Muscle of leg (tissue), 16 donors: ENCODE measurements at places on chromosomes 2 and 18.

GRCh38 chr2:194116861-194117260, 1540.2 kb upstream of the SLC39A10 start:
- DNase-seq, result no peak

DNA sequence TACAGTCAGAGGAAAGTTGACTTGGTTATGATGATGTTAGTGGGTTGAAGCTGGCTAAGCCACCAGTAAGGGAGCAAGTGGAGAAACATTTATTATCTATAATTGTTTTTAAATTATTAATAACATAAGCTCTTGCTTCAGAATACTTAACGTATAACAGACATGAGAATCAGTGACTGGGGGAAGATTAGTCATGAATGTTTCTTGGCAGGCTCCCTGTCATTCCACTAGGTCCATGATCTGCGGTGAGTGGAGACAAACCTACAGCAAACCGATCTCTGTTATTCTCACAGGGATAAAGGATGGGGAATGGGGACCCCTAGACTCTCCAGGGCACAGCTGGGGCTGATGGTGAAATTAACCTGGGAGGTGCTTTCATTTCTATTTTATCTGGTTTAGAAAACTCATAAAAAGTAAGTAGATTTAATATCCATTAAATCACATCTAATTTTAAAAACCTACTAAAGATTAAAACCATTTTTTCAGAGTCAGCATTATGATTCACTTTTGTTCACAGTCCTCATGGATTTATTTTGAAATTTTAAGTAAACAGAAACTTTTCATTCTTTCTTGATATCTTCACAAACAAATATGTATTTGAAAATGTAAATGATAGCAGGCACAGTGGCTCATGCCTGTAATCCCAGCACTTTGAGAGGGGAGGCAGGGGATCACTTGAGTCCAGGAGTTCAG, 420.3 kb downstream of the PTPRM start:
- DNase-seq, result peak; percentile 34

DNA sequence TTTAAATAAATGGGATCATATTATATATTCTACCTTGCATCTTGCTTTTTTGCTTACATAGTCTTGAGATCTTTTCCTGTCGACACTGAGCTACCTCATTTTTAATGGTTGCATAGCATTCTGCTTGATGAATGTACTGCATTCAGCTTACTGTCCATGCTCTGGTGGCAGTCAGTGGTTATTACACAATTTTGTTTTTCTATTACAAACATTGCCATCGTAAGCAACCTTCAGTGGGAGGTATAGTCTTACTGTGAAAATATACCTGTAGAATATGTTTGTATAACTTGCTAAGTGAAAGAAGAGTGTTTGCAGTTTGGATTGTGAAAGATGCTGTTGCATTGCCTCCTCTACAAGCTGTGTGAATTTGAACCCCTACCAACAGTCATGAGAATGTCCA, 43.4 kb downstream of the UBXN4 start:
- DNase-seq, result no peak

- no peak for DNase-seq
Observed at GRCh38 chr2:33230842-33231241, 245.6 kb upstream of the RASGRP3 start.

- DNase-seq, result no peak
Observed at GRCh38 chr2:237319086-237319820, 94.7 kb downstream of the COL6A3 start.

DNA sequence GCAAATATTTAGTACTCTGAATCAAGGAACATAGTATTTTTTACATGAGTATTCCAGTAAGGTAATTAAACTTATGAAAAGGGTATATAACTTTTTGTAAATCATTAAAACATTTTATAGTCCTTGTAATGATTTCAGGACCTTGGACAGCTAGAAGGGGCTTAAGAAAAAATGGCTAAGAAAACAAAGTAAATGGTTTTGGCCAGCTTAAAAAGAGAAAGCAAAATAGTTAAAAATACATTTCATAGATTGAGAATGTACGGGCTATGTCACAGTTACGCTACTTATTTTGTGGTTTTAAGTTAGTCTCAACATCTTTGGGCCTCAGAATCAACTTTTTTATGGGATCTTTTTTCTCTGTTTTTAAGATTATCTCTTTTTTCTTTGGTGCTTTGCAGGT, 26.7 kb downstream of the POLI start:
- peak; percentile 9 for DNase-seq

- DNase-seq, result peak; percentile 24
Observed at GRCh38 chr2:234218266-234219045, 168.0 kb downstream of the SPP2 start.

GRCh38 chr2:88880441-88880953, 189.0 kb downstream of the RPIA start:
- DNase-seq, result peak; percentile 88

DNA sequence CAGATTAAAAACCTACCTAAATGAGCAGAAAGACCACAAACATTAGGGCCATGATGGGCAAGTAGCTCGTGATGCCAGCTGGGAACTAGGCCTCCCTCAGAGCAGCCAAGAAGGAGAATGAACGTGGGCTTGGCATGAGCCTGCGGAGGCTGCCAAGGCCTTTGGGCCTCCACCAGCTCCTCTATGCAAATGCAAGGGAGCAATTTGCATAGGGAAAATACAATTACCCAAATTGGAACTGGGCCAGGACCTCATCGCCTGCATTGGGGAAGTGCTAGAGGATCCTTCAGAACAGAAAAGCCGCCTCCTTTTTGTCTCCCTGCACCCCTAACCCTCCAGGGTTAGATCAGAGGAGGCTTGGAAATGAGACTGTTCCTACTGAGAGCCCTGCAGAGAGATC, 326.4 kb downstream of the SMAD2 start:
- DNase-seq, result no peak

DNA sequence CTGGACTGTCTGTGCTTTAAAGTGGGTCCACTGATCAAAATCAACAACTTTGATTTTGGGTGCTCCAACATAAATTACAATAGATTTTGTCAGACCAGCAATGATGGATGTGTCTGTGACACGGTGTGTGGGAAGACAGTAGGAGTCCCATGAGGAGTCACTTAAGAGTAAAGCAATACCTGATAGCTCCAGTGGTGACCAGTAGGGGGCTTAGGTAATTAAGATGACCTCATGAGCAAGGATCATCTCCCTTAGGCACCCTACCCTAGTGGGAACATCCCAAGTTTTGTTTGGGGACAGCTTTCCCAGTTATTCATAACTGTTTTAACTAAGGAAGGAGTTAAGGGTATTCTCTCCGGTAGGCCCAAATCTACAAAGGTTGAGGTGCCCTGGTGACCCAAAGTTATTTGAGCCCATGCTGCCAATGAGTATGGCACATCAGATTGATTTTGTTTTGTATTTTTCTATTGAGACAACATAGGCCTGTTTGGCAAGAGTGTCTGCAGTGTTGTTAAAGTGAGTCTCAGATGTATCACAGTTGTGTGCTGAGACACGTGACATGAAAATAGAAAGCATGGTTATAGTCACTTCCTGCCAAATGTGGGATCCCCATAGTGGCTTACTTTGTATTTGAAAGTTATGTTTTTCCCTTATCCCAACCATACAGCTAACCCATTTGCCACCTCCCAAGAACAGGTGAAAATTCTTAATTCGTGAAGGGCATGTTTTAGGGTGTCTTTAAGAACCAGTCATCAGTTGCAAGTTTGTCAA, 1337.6 kb upstream of the SLC39A10 start:
- DNase-seq, result no peak
